Upper lobe of left lung (tissue), 6 donors: ENCODE measurements at places on chromosomes 1 and 21. TPM values are rescaled to one million over a fixed set of nuclear protein-coding genes. Genes with fewer than 3 reads are reported as not detected.

The SLC44A5 gene
- total RNA-seq, result 2.7 TPM

GRCh38 chr1:93899543-93900207, 9.6 kb downstream of the GCLM start:
- DNase-seq, result no peak

DNA sequence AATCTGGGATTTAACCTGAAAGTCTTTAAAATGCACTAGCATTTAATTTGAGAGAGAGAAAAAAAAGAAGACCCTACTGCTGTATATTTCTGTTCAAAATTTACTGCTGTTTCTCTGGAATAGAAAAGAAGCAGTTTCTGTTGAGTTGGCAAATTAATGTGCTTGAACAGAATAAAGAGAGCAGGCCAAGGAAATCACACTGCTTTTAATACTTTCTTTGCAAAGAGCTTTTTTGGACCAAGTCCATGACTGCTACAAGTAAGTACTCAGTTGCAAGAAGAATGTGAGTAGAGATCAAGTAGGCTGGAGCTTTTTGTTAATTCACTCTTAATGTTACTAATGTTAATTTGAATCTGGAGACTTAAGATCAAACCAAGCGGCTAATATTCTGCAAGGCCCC, 336.2 kb upstream of the SGIP1 start:
- no peak for DNase-seq

GRCh38 chr1:222616525-222616924, 1.4 kb upstream of the MIA3 start:
- no peak for DNase-seq

DNA sequence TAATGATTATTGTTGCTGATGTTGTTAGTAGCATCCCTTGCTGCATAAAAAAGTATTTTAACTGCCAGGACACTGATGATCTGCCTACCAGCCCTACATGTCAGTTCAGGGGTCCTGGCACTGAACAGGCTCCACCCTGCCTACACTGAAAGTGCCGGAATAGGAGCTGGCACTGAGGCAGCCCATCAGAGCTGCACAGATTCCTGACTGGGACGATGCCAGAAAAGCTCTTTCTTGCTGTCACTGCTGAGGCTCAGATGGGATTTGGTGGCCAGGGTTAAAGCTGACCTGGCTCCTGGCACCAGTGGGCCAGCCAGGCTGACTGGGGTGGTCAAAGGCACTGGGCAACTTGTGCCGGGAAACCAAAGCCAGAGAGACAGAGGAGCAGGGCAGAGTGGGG, 6.2 kb upstream of the DISP3 start:
- DNase-seq, result no peak

DNA sequence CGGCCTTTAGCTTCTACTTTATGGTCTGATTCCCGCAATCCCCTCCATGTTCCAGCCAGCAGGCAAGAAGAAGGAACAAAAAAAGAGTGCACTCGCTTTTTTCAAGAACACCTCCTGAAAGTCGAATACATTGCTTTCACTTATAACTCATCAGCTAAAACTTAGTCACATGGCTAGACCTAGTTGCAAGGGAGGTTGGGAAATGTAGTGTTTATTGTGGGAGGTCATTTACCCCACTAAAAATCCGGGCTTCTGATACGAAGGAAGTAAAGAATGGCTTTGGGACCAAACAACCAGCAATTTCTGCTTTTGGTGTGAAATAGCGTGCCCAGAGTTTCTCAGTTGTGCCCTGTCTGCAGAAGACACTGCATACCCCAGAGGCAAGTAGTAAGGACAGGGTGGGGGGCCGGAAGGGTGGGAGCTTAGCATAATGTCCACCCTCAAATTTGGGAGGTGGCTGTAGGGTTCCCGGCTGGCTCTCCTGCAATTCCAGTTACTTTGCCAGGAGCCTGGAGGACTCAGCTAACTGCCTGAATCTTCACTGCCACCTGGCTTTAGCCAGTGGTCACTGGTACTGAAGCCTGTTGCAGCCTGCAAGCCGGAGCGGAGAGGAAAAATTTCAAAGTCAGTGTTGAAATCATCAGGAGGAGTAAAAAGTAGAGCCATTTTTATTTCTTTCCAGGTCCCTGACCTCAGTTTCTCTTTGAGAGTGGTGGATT, 57.7 kb upstream of the F3 start:
- peak; percentile 72 for DNase-seq

- DNase-seq, result no peak
Observed at GRCh38 chr1:44326821-44327465, 28.1 kb downstream of the ERI3 start.

DNA sequence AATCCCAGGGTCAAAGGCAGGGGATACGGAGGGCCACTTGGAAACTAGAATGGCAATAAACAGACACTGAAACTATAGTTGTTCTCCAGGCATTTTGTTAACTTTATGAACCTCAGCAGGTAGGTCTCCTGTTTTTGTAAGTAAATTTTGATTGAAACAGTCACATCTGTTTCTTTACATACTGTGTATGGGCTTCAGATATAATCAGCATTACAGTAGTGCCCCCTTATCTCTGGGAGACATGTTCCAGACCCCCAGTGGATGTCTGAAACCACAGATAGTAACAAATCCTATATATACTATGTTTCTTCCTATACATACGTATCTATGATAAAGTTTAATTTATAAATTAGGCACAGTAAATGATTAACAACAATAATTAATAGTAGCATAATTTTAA, 11.5 kb downstream of the STIL start:
- DNase-seq, result no peak

DNA sequence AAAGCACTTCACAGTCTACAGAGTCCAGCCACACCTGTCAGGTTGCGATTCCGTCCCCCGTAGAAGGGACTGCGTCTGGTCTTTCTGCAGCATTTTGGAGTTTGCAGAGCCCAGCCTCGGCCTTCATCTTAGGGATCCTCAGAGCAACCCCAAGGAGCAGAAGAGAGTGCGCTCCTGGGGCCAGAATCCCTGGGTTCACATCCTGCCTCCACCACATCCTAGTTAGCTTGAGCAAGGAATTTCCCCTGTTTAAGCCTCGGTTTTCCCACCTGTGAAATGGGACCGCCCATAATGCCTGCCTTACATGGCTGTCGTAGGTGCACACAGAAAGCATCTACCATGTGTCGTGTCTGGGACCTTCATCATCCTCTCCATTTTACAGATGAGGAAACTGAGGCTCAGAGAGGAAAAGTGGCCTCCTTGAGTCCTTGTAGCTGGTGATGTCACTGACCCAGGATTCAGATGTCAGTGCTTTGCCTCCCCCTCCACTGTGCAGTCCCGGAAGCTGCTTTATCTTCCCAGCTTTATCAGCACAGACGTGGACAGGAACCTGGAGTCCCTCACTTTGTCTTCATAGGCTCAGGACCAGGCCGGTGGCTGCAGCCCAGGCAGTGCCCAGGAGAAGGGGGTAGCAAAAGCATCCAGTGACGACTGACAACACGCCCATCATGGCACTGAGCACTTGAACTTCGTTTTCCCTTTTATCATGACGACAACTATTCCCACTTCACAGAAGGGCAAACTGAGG, 438.5 kb downstream of the MATN1 start:
- DNase-seq, result no peak

DNA sequence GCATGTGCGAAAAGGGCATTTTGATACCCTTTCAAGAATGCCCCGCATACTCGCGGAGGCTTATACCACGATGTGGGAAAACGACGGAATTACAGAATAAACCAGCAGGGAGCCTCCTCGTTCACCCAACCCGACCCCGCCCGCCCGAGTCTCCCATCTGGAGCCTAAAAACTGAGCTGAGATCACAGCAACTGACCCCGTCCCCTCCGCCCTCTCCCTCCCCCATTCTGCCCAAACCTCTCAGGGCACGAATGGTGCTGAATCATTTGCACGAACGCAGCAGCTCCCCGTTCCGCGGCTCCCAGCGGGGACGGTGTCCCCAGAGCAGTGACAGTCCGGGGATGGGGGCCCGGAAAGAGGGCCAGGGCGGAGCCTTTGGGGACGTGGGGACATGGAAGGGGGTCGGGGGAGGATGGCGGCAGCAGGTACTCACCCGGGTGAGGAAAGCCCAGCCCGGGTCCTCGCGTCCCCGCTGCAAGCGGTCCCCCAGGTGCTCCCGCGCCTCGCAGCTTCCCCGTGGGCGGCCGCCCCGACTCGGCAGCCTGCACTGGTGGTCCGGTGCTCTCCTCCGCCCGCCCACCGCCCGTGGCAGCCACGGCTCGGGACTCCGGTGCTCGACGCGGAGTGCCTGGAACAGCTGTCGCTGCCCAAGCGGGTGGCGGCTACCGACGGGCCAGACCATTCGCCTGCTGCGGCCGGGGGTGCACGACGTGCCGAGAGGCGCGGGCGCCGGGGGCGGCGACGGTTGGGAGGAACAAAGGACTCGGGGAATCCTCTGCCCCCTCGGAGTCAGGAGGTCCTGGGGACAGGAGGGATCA, at the start of gene TTLL7:
TSS of gene TTLL7 (minus strand) at position 635 of the 818 bp plus-strand sequence. CDS start 46,921 bp downstream, outside the sequence.
- peak; percentile 95 for DNase-seq

DNA sequence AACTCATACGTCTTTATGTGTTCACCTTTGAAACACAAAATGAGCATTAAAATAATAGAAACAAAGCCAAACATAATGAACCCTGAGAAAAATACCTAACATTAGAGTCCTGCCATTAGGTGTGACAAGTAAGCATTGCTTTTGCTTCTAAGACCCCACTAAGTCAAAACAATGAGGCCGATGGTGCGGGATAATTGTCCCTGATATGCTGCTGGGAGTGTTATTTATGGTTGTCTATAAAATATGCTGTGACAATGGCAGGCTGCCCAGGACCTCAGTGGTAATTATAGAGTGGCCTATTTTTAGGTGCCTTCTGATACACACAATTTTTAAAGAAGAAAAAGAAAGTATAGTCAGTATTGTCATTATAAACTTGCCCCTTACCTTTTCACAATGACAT, 1423.1 kb downstream of the AMY1C start:
- DNase-seq, result no peak

DNA sequence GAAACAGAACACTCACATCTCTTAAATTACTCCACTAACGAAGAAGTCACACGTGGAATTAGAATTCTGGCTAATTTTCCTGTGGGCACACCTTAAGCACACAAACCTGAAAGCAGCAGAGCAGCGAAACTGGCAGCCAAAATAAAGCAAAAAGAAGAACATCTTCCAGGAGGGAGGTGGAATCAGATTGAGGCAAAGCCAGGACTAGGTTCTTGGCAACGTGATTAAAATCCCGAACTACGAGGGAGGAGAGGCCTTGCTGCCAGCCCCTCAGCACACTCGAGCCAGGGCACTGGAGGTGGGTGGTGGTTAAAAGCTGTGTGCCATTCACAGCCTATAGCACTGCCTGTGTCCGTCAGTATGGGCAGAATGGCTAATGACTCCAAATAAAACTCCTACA, 58.0 kb downstream of the HIVEP3 start:
- no peak for DNase-seq

- DNase-seq, result peak; percentile 77
Observed at GRCh38 chr21:44681861-44682579, at the start of gene KRTAP12-1. KRTAP12-1 (minus strand) TSS chr21:44682163; CDS start chr21:44682123, 40 bp downstream.

- no peak for DNase-seq
Observed at GRCh38 chr1:226453015-226453704, 45.3 kb upstream of the PARP1 start.

- DNase-seq, result no peak
Observed at GRCh38 chr1:40317394-40318074, 448 bp upstream of the COL9A2 start.

- no peak for DNase-seq
Observed at GRCh38 chr1:29830916-29831315, 594.6 kb downstream of the PTPRU start.

DNA sequence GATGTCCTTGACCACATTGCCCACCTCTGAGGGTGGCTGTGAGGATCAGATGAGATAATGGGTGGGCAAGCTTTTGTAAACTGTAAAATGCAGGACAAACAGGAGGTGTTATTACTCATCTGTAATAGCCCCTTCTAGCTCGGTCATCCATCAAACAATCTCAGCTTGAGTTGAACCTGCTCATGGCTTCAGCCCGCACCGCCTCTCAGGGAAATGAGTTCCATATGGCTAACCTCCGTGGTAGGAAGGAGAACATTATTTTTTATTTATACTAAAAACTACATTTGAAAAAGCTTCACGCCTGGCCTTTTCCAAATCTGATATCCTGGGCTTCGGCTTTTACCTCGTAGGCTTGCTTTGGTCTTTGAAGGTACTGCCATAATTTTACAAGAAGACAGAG, 116.2 kb upstream of the USP24 start:
- no peak for DNase-seq

GRCh38 chr1:217105437-217105836, 382.2 kb upstream of the ESRRG start:
- DNase-seq, result no peak

DNA sequence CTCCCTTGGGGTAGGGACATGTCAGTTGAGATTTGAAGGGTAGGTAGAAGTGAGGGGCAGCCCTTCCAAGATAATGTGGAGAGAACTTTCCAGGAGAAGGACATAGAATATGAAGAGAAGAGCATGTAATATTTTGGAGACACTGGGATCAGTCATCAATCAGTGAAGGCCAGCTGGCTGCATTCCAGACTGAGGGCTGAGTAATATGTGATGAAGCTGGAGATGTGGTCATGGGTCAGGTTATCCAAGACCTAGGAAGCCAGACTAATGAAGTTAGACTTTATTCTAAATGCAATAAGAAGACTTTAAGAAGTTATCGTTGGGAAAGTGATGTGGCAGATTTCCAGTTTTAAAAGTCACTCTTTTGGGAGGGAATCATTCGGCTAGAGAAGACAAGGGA, 262.0 kb downstream of the HMCN1 start:
- DNase-seq, result no peak

DNA sequence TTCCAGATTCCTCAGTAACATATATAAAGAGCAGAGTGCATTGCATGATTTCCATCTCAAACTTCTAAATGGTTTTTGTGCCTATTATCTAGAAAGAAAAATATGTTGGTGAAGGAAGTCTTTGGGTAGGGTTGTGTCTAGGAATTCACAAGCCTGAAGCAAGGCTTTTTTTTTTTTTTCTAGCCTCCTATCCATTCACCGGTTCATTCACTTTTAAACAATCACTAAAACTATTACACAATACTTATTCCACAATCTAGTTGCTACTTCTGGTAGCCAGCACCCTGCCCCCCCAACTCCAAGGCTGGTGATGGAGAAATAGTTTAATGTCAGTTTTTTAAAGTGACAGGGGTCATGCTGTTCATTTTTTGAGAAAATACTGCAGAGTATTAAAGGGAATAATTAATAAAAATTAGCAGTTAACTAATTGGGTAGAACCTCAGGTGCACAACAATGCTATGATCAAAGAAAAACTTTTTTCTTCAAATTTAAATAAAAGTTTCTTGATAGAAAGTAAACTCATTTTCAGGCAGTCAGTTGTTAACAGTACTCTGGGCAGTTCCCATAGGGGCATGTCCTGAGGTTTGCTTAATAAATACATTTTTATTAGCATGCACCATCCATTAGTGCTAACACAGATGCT, 10.9 kb downstream of the IRF2BP2 start:
- DNase-seq, result peak; percentile 80

DNA sequence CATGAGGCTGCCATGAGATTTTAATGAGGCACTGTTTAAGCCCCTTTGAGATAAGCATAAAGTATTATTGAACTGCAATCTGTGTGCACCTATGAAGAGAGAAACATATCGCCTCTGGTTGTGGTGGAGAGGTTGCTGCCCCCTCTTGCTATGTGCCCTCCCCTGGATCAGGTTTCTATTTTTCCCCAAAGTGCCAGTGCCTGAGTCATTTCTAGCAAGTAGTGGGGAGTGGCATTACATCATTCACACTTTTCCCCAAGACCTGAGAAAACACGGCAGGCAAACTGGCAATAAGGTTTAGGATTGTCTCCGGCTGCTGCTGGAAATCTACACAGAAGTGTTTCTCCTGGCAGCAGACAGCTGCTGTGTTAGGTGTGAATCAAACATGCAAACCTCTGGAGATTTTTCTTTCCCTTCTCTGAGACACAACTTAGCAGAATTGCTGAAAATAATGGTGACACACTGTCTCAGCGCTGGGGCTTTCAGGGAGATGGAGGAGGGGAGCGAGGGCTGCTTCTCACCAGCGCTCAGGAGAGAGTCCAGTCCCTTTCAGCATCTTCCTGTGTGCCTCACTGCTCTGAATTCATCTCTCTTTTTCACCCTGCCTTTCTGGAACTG, 13.7 kb upstream of the RGS16 start:
- peak; percentile 46 for DNase-seq
